Activated T-helper 1 cell treated with anti-CD3 and anti-CD28 coated beads, Interleukin-2, amount 50 U/mL, for 16 hours (primary cell): ENCODE measurements at places on chromosomes 3 and 15.

- DNase-seq, result no peak
Observed at GRCh38 chr3:144273601-144274000, 302.0 kb downstream of the DIPK2A start.

GRCh38 chr3:171465763-171466162 is 5.6 kb upstream of the TNIK start:
- no peak for DNase-seq

DNA sequence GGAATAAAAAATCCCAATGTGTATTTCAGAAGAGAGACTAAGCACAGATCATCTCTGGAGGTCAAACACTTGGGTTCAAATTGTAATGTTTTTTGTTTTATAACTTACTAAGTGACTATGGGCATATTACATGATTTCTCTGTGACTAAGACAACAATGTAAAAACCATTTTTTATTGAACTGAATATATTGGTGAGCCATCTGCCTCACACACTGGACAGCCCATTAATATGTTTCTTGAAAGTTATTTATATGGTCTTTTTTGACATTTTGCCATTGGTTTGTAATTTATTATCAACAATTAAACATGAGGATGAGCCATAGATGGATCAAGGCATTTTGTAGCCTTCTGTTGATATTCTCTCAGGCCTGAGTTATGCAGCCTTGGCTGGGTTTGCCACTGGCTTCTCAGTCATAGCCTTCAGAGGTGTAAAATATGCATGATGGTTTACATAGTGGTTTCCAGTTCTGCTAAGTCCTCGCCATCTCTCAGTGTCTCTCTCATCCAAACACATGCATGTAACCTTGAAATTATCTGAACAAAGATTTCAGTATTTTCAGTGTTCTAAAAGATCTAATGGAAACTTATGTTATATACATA is 997.2 kb downstream of the DIPK2A start:
- no peak for DNase-seq

DNA sequence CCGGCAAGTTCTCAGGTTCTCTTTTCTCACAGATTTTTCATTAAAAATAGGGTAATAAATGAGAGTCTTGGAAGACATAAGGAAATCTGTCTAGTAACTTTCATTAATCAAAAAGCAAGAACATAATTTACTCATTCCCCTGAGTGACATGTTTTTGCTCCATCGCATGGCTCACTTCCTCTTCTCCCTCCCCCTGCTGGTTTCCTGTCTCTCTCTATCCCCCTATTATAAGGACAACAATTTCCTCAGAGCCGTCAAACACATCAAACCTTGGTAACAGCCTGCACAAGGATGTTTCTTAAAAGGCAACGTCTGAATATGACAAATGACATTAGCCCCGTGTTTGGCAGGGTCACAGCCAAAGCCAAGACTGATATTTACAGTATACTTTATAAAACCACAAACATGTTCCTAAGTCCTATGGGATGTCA is 1149.6 kb downstream of the IGSF11 start:
- DNase-seq, result no peak

GRCh38 chr3:40148827-40149226 is 160.7 kb upstream of the EIF1B start:
- DNase-seq, result no peak

DNA sequence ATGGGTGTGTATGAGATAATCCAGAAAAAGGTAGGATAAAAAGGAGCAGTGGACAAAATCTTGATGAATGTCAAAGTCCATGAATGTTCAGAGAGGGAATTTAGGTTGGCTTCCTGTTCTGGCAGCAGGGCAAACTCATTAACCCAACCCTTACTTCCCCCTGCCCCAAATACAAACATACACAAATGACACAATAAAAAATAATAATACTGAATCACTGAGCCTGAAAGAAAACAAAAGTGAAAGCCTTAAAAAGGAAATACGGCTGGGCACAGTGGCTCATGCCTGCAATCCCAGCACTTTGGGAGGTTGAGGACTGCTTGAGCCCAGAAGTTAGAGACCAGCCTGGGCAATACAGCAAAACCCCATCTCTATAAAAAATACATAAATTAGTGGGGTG is 62.9 kb downstream of the GPR176 start:
- DNase-seq, result no peak

GRCh38 chr3:133208184-133208583 is 170.0 kb downstream of the TMEM108 start:
- no peak for DNase-seq

DNA sequence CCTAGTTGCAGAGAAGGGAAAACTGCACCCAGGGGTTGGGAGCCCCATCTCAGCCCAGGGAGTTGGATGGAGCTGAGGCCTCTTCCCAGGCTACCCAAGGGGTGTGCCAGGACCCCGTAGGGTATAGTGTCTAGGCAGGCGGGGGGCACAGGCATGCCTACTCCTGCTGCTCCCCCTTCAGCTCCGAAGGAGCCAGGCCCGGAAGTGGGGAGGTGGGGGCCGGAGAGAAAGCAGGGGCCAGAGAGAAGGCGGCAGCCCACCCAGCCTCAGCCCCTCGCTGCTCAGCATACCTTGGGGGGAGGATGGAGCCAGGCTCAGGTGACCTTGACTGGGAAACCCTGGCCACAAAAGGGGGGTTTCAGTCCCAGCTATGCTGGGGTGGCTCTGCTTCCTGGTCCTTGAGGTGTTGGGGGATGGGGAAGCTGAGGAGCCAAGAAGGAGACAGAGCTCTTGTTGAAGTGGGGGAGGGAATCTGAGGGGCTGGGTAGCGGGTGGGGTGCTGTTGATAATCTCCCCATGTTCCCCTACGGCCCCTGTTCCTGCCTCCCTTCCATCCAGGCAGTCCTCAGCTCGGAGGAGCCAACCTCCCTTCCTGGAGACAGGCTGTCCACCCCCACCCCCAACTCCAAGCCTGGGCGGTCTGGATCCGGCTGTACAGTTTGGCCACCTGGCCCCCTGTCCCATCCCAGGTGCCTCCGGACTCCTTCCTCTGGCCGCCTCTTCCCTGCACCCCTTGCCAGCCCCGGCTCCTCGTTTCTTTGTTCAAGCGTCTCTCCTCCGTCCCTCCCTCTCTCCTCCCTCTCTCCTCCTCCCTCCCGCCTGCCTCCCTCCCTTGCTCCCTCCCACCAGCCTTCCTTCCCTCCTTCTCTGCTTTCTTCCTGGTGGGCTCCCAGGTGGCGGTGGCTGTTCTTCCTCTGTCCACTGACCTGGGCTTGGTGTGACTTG is 1.7 kb downstream of the SEMA3F start:
- DNase-seq, result no peak

DNA sequence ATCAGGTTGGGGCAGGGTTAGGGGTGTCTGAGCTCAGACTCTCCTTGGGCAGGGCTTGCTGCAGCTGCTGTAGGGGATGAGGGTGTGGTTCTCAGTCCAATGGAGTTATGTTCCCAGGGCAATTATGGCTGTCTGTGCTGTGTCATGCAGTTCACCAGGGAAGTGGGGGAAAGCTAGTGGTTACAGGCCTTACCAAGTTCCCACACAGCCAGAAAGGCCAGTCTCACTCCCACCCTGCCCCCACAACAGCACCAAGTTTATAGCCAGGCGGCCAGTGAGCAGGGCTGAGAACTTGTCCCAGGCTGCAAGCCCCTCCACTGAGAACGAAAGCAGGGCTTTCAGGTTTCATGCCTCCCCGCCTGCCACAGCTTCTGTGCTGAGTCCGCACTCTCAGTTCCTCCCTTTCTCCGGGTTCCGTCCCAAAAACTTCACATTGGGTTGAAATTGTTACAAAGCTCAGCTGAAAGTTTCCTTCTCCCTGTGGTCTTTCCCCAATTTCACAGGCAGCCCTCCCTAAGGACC is 19.6 kb upstream of the CPOX start:
- DNase-seq, result no peak

DNA sequence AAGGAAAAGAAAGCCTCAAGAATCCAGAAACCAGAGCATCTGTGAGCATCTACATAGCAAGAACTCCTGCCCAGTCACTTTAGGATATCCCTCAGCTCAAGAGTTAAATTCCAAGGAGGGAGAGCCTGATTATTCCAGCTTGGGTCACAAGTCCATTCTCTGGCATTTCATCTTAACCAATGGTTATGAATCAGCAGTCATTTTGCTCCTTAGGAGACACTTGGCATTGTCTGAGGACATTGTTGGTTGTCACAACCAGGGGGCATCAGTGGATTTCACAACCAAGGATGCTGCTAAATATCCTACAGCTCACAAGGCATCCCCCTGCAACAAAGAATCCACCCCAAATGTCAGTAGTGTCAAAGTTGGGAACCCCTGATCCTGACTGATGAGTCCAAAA is 51.0 kb upstream of the LMCD1 start:
- DNase-seq, result no peak

GRCh38 chr3:152352554-152352953 is 83.8 kb downstream of the MBNL1 start:
- no peak for DNase-seq

DNA sequence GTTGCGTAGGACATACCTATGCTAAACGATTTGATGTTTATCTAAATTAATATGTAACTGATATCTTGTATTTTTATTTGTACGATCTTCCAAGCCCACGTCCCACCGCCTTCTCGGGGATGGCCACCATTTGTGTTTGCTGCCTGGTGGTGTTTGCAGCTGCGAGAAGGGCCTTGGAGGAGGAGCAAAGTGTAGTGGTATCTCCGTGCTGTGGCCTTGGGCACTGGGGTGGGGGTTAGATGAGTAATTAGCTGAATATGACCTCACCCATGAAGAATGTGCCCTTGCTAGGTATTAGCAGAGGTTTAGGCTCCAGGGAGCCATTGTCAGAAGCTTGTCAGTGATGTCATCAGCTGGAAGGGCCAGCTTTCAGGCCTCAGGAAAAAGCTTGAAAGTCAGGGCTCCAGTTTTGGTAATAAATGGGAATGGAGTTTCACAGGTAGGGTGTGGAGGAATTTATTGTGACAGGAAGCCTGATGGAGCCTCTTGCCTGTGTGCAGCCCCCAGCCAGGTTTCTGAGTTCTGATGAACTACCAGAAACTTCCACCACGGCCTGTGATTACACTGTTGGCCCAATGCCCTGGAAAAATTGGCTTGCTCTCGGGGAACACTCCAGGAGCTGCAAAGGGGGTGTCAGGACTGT is 41.0 kb downstream of the FLNB start:
- no peak for DNase-seq

DNA sequence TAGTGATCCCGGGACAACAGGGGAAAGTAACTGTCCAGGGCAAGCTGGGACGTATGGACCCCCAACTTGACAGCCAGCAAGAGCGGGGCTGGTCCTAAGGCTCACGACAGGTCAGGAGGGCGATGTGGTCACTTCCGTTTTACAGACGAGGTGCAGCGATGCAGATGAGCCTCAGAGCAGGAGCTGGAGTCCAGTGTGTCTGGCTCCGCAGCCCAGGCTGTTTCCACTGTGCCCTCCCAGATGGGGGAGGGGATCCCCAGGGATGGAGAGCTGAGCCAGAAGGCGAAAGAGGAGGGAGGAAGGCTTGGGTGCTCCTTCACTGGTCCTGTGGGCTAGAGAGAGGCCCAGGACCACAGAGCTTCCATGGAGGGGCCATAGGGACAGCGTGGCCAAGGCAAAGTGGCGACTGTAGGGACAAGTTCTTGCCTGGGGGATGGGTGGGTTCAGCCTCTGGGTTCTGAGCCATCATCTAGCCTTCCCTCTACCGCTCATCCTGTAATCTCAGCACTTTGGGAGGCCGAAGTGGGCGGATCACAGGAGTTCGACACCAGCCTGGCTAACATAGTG is 5.7 kb downstream of the SNX33 start:
- DNase-seq, result no peak

DNA sequence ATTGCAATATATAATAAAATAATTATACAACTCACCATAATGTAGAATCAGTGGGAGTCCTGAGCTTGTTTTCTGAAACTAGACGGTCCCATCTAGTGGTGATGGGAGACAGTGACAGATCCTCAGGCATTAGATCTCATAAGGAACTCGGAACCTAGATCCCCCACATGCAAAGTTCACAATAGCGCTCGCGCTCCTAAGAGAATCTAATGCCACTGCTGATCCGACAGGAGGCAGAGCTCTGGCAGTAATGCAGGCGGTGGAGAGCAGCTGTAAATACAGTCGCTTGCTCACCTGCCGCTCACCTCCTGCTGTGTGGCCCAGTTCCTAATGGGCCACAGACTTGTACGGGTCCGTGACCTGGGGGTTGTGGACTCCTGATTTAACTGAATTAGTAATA is 87.8 kb downstream of the P3H2 start:
- no peak for DNase-seq

DNA sequence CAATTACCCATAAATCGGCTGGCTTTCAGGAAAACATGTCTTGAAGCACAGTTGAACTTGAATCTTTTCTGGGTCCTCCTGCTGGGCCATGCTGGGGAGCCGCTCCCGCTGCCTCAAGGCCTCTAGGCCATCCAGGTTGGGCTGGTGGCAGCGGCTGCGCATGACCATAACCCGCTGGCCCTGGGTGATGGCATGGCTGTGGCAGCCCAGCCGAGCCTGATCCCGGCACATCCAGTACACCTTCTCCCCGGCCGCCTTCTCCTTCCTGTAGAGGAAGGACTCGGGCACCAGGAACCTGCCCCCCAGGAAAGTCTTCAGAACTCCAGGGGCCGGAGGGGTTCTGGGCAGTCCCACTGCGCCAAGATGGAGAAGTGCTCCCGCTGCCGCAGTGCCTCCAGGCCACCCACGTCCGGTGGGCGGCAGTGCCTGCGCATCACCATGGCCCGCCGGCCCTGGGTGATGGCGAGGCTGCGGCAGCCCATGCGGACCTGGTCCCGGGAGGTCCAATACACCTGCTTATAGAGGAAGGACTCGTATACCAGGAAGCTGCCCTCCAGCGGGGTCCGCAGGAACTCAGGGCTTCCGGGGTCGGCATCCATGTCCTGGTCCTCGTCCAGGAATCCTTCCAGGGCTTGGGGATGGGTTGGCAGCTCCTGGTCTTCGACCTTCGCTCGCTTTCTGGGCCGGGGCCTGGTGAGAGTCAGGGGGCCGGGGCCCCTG is 84.3 kb upstream of the FXR1 start:
- no peak for DNase-seq

- DNase-seq, result no peak
Observed at GRCh38 chr3:188407158-188407880, 253.4 kb downstream of the LPP start.

DNA sequence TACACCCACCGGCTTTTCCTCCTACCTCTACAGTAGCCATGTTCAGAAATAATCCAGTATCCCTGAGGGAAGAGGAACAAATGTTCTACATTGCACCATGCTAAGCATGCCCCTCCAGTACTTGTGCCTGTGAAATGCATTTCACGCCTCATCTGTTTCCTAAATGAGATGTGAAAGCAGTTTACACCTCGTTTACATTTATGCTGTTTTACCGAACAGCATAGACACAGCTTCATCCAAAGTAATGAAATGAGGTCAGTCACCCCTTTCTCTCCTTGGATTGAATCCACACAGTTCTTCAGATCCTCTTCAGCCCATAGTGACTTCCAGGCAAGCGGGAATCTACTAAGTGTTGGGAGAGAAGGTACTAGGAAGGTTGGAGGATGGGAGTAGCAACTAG is 514.3 kb downstream of the PDCD6IP start:
- no peak for DNase-seq
